Tongue (tissue), 3 donors: ENCODE measurements at places on chromosomes 11 and 22.
A peak's percentile ranks its signal among the peaks of the same experiment; 100 is the strongest.

DNA sequence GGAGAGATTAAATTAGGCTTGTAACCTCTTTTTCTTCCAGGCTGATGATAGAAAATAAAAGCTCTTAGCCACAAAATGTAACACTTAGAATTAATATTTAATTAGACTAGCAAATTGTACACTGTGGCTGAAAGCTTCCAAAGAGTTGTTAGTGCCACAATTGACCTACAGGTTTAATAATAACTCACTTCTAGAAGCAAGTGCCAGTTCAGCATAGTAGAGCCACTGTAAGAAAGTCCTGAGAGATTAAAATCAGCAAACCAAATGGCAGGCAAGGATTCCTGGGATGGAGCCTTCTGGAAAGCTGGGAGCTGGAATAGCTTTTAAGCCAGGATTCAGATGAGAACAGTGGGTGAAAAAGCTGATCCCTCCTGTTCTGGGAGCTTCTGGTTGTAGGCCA lies 131.0 kb downstream of the ELP4 start:
- DNase-seq = peak; percentile 2

- DNase-seq = no peak
Measured at GRCh38 chr11:44868021-44868420, 82.7 kb downstream of the TP53I11 start.

DNA sequence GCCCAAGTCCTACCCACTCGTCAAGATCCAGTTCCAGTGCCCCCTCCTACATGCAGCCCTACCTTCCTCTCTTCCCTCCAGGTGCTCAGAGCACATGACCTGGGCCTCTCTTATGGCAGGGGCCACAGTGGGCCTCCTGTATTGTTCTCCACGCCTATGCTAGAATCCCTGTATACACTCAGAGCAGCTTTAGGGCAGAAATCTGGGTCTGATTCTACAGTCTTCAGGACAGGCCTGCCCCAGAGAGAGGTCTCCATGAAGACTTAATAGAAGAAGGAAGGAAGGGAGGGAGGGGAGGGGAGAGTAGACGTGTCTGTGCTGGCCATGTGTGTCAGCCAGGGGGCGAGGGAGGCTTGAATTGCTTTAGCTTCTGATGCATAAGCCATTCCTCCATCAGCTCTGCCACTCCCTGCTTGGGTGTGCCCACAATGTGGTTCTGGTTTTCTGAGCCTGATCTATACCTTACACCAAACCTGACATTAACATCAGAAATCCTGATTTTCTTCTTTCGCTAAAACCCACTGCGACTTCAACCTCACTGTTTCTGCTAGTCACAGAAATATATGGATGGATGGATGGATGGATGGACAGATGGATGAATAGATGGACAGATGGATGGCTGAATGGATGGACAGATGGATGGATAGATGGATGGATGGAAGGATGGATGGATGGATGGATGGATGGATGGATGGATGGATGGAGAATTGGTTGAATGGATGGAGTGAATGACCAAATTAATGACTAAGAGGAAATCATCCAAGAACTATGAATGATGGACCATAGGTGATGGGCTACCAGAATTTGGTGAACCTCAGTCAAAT lies 56.6 kb upstream of the PRDM11 start:
- no peak for DNase-seq

DNA sequence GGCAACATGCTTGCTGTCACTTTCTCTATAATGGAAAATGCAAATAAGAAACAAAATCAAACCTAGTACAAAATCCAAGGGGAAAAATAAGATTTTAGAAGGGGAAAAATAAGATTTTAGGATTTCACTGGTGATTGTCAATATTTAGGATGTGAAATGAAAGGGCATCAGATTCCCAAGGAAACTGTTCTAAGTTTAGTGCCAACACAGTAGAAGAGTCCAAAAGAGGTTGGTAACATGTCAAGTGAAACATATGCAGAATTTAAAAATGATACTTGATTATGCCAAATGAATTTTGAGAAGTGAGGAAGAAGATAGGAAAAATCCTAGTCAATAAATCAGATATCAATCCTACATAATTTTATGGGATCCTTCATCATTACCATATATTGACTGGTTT lies 45.7 kb upstream of the ARL14EP start:
- no peak for DNase-seq

- DNase-seq = no peak
Measured at GRCh38 chr22:29380032-29380781, 8.2 kb downstream of the AP1B1 start.

GRCh38 chr11:119483341-119483880 lies 60.4 kb upstream of the THY1 start:
- peak; percentile 64 for DNase-seq

DNA sequence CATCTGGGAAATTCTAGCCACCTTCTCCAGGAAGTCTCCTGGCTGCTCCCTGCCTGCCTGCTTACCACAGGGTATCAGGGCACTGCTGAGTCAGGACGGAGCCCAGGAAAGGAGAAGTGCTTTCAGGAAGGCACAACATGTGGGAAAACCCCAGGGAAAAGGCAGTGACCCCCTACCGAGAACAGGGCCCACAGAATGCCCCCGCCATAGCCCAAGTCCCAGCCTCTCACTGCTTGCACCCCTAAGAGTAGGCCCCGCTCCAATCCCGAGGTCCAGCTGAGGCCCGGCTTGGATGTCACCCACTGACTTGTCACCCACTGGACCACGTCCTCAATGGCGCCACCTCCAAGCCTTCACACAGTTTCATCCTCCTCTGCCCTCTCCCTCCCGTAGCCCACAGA lies 34.1 kb downstream of the ARAP1 start:
- no peak for DNase-seq

- DNase-seq = no peak
Measured at GRCh38 chr11:75644946-75645345, 23.9 kb downstream of the MAP6 start.

DNA sequence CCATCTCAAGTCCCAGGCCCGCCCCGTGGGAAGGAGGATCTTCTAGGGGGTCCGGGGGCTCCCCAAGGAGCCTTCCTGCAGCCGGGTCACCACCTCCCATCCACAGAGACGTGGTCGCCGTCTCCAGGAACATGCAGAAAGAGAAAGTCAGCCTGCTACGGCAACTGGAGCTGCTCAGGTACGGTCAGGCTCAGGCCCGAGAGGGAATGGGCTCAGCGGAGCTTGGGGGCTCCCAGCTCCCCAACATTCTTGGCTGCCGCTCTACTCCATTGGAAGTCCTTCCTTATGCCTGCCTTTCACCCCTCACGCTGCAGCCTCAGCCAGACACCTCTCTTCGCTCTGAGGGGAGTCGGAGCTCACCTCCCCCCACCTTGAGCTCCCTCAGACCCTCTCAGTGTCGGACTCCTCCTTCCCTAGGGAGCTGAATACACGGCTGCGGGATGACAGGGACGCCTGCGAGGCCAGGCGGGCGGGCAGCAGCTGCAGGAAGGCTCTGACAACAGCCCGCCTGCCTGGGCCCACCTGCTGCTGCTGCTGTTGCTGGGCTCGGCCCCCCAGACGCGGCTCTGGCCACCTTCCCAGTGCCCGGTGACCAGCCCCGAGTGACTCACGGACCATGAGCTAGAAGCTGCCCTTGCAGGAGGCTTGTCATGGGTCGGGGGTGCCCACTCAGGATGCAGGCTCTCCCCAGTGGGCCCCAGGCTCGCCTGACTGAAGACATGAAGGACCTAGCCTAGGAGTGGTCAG lies 1.5 kb upstream of the CD151 start:
- peak; percentile 79 for DNase-seq

GRCh38 chr22:23910496-23911190 lies 16.5 kb downstream of the MIF start:
- DNase-seq = peak; percentile 45

DNA sequence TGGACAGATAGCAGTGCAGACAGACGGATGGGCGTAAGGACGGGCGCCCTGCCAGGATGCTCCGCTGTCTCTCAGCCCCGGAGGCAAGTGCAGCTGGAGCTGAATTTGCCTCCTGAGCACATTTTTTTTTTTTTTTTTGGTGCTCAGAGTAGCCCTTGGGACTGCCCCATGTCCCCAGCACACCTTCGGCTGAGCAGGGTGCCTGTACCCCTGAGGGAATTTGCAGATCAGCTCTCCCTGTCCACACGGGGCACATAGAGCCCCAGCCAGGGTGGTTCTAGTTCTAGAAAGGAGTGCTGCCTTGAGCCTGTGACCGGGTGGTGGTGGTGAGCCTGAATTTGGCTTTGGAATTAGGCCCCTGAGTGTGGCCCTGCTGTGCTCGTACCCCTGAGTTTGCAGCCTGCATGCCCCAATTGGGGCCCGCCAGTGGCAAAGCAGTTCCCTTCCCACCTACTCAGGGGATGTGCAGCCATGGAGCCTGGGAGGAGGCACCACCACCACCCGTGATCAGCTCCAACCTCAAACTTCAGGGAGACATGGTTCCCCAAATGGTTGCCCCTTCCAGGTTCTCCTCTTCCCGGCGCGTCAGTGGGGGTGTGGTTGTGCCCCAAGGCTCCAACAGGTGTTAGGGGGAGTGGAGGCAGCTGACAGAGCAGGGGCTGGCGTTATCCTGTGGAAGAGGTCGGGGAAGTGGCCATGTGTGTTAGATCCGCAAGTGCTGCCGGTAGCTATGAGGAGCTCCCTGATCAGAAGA lies 1232.7 kb downstream of the BRD1 start:
- DNase-seq = no peak

DNA sequence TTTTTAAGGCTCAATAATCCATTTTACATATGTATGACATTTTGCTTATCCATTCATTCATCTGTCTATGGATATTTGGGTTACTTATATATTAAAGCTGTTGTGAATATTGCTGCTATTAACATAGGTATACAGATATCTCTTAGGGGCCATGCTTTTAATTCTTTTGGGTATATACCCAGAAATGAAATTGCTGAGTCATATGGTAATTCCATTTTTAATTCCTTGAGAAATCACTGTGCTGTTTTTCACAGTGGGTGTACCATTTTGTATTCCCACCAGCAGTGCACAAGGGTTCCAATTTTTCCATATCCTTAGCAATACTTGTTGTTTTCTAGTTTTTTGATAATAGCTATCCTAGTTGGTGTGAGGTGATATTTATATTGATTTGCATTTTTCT lies 19.0 kb downstream of the PRMT3 start:
- no peak for DNase-seq

DNA sequence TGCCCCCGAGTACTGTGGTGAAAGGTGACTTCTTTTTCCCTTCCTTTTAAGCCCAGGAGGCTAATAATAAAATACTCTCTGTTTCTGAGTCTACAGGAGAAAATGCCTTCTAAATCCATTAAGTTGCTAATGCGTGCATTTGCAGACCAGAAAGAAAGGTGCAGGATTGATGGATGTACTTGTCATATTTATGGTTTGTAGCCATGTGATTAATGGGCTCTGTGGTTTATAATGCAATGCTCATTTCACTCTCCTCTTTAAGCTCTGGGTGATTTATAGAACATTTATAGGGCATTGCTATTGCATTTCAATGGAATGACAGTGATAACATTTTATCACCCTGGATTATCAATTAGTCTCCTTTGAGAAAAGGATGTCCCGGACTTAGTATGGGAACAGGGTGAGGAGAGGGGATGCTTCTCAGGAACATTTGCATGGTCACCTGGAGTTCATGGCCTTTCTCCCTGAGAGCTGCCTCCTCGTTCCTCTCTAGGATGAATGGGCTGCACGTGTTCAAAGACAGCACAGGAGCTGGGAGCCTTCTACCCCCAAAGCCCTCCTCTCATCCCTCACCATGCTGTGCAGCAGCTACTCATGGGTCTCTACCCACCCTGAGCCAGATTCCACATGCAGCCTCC lies 82.8 kb upstream of the HMGXB4 start:
- no peak for DNase-seq

- DNase-seq = peak; percentile 67
Measured at GRCh38 chr11:45885274-45885920, at the start of gene MAPK8IP1. MAPK8IP1 (plus strand) TSS chr11:45885651; CDS start chr11:45885821, 170 bp downstream.
